ENCODE measurements at places on chromosomes 5 and 9.

DNA sequence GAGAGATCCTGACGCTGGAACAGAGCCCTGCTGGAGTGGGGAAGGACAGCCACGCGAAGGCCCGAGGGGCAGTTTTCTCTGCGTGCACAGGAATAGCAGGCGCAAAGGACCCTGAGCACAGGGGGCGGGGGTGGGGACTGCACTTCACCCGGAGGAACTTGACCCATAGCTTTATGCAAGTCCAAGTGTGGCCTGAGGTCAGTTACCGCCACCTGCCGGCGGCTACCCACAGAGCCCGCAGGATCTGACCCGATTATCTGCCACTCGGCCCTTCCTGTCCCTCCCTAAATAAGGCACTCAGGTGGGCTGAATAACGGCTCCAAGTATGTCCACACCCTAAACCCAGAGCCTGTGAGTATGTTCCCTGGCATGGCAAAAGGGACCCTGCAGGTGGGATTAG is 65.4 kb upstream of the FCN1 start:
- no peak for DNase-seq

DNA sequence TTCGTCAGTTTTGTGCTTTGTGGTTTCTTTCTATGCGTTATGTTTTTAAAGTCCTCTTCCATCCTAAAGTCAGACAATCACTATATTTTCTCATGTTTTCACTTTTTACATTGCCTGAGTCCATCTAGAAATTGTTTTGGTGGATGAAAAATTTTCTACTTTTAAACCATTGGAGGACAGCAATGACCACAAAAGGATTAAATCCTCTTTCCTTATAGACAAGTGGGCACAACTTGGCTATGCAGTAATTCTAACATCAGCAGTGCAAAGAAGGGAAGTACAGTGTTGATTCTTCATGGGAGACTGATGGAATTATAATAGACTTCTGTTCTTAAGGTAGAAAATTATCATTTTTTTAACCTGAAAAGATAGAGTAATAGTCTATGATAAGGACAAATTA is 75.5 kb downstream of the PALM2AKAP2 start:
- DNase-seq: no peak

DNA sequence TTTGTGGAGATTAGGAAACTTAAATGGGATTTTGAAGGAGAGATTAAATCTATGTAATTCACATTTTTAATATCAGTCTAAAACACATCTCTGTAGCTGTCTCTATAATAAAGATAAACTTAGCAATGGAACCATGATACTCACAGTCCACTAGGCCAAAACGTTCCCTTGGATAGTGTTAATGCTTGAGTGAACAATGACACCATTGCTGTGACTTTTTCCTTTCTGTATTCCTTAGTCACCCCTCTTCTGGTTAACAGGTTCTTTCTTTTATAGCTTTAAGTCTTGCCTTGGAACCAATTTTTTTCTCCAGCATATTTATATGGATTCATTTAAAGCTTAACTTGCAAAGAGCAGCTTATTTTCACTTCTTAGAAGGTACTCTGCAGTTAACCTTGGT is 63.3 kb downstream of the INSL6 start:
- DNase-seq: no peak

DNA sequence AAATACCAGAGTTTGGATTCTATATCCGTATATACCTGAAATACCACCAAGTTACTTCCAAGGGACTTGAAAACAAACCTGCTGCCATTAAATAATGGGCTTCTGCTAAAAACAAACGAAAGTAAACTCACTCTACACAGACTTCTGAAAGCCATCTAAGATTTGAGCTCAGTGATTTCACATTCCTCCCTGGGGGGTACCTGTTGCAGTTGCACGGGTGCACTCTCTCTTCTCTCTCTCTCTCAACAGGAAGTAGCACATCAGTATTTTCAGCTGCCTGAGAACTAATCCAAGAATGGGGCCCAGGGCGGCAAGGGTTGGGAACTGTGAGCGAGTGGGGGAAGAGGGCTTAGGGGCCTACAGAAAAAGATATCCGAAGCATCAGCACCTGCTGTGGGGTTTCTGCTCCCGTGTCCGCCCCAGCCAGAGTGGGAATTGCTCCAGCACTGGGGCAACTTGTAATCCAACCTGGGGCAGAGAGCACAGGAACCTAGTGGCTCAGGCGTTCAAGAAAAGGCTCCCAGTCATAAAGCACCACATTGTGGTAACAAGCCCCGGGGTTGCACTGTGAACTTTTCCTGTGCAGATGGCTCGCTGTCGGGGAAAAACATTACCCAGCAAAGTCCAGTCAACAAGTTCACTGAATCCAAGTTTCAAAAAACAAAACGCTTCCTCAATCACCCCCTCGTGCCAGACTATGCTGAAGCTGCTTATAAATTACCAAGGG is 99.8 kb downstream of the EFNA5 start:
- peak; percentile 75 for DNase-seq

DNA sequence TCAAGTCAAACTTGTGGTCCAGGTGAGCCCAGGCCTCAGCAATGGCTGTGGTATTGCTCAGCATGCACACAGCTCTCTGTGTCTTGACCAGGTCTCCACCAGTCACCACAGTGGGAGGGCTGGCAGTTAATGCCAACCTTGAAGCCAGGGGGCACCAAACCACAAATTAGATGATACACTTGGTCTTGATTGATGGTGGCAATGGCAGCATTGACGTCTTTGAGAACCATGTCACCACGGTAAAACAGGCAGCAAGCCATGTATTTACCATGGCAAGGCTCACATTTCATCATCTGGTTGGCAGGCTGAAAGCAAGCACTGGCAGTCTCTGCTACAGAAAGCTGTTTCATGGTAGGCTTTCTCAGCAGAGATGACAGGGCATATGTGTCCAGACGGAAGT is 40.0 kb downstream of the NIM1K start:
- no peak for DNase-seq

GRCh38 chr9:37565661-37566618 is 10.2 kb downstream of the FBXO10 start:
- DNase-seq: no peak

GRCh38 chr9:1231998-1232919 is 182.1 kb downstream of the DMRT2 start:
- DNase-seq: peak; percentile 83

- no peak for DNase-seq
Measured at GRCh38 chr5:962386-962785, 46.2 kb upstream of the NKD2 start.

- DNase-seq: no peak
Measured at GRCh38 chr5:137486707-137487106, 12.4 kb downstream of the SPOCK1 start.

GRCh38 chr5:16456103-16456832 is 9.3 kb downstream of the ZNF622 start:
- peak; percentile 70 for DNase-seq

GRCh38 chr5:174356536-174356935 is 311.0 kb downstream of the NSG2 start:
- DNase-seq: peak; percentile 12

GRCh38 chr5:157100140-157100679 is 8.6 kb downstream of the HAVCR2 start:
- peak; percentile 91 for DNase-seq

DNA sequence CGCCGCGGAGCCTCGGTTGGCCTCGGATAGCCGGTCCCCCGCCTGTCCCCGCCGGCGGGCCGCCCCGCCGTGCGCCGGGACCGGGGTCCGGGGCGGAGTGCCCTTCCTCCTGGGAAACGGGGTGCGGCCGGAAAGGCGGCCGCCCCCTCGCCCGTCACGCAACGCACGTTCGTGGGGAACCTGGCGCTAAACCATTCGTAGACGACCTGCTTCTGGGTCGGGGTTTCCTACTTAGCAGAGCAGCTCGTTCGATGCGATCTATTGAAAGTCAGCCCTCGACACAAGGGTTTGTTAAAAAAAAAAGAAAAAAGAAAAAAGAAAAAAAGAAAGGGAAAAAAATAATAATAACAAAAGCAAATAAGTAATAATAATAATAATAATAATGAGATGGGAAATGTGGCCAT is 112.8 kb downstream of the GCNT1 start:
- DNase-seq: no peak

GRCh38 chr9:32004431-32005076 is 379.9 kb upstream of the ACO1 start:
- no peak for DNase-seq

- no peak for DNase-seq
Measured at GRCh38 chr9:126327714-126328185, 1.1 kb downstream of the MVB12B start.

DNA sequence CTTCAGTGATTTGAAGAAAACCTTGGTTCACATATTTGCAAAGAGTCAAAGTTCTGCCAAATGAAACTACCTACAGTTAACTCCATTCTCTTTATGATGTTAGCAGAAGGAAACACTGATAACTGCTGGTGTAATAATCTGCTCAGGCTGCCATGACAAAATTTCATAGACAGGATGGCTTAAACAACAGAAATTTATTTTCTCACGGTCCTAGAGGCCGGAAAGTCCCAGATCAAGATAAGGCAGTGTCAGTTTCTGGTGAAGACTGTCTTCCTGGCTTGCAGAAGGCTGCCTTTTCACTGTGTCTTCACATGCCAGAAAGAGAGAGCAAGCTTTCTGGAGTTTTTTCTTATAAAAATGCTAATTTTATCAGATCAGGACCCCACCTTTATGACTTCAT is 102.4 kb upstream of the PARP8 start:
- no peak for DNase-seq

- DNase-seq: no peak
Measured at GRCh38 chr5:38370358-38371100, 112.2 kb downstream of the EGFLAM start.

DNA sequence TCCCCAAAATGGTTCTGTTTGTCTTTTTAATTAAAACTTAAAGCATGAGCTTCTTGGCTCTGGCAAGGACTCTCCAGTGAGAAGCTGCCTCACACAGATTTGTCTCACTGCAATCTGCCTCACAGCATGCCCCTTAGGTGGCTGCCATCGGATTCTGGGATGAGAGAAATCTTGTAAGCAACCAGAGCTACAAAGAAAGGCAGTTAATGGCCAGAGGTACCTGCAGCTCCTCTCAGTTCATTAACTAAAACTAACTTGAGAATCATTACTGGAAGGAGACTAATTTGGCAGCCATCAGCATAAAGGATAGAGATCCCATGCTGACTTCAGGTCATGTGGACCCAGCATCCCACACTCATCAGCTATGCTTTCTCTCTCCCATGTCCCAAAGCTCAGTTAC is 220.6 kb upstream of the DMAC1 start:
- DNase-seq: no peak

GRCh38 chr5:154758493-154758892 is 3.3 kb downstream of the LARP1 start:
- DNase-seq: no peak

DNA sequence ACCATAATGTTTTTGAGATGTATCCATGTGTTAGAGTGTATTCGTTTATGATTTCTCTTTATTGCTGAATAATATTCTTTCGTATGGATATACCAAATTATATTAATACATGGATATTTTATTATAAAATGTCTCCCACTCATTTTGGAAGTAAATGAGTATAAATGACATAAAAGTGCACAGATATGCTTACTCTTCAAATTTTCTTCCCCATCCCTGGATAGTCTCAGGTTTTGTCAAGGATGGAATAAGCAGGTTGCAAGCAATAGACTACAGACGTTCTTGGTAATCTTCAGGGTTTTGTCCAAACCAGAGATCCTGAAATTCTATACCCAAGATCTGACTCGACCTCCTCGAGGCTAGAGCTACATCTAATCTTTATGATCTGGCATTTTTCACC is 50.7 kb downstream of the NIPAL4 start:
- no peak for DNase-seq

DNA sequence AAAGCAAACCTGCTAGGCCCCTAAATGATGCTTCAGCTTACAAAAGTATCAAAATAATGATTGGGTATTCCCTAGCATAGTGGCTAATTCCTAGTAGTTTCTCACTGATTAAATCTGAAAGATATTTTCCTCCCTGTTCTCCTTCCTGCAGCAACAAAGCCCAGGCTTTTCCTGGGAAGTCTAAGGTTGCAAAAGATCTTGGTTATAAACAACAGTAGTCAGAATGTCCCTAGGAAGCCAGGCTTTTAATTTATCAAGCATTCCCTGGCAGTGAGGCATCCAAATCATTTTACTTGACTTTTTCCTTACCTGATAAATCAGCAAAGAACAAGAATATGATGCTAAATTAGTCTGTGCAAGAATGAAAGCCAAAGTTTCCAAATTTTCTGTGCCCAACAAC is 272.0 kb downstream of the PDE4D start:
- DNase-seq: no peak
